ENCODE measurements at places on chromosomes 5 and 9.

GRCh38 chr5:164053123-164053522 lies 547.7 kb downstream of the MAT2B start:
- DNase-seq: no peak

DNA sequence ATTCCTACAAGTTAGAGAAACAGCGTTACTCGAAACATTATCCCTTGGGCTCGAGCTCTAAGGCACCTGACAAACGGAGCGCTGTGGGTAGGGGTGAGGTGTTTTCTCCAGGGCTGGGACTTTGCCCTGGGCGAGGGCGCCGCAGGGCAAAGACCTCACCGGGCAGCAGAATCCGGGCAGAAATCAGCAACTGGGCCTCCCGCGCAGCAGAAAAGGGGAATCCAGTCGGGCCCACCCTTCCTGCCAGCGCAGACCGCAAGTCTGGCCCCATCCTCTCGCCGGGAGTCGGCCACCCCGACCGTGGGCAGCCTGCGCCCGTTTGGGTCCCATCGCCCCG lies 430 bp upstream of the MSH3 start:
- no peak for DNase-seq

GRCh38 chr5:125227333-125228095 lies 481.1 kb upstream of the ZNF608 start:
- DNase-seq: no peak

- DNase-seq: no peak
These were observed 1008.9 kb downstream of the EFNA5 start for GRCh38 chr5:106661866-106662265.

GRCh38 chr5:57595523-57595991 lies 112.9 kb upstream of the ACTBL2 start:
- no peak for DNase-seq

DNA sequence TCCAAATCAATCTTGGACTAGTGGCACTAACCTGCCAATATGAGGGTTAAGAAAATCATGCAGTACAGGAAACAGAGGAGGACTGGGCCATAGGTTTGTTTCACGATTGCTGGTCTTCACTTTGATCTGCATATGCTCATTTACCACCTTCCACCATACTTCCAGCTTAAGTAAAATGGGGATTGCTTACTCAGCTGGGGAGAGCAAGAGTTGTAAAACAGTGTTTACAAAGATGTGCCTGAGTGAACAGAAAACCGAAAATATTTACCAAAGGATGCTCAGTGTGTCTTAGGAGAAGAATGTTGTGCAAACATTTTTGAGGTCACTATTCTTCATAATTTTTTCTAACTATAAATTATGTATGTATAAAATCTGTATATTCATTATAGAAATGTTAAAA lies 65.1 kb upstream of the DNAH5 start:
- no peak for DNase-seq

DNA sequence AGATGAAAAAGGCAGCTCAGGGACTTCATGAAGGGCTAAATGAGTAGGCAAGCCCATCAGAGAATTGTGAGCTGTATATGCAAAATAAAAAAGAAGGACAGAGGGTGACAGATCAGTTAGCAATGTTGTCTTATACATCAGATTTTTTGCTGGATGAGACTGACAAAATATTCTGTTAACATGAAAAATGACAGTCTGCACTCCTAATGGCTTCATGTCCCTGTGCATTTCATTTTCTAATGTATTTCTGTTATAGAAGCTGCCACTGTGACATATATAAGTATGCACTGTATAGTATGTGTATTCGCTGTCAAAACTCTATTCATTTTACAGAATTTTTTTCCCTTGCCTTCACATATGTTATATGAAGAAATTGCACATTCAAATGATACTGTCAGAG lies 559.5 kb downstream of the DMRTA1 start:
- no peak for DNase-seq

DNA sequence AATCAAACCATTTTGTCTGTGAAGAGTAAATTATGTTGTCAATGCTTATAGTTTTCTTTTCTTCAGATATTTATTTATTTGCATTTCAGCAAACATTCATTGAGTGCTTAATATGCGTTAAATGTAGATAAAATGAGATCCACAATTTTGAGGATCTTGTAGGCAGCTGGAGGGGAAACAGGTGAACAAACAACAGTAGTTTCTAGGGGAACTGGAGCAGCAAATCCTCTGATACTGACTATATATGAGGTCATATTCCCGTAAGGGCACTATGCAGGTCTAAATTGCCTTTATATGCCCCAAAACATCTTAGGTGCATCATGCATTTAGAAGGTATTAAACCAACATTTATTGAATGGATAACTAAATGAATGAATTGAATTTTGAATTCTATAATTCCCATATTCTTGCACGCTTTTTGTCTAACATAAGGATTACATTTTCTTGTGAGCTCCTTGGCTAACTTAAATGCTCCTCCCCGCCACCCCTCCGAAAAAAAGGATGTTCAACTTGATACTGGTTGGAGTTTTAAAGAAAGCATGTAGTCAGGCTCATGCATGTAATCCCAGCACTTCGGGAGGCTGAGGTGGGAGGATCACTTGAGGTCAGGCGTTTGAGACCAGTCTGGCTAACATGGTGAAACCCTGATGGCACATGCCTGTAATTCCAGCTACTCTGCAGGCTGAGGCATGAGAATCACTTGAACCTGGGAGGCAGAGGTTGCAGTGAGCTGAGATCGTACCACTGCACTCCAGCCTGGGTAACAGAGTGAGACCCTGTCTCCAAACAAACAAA lies 299.8 kb downstream of the TMEM38B start:
- DNase-seq: no peak

GRCh38 chr9:98580956-98581355 lies 127.8 kb downstream of the GABBR2 start:
- DNase-seq: no peak

DNA sequence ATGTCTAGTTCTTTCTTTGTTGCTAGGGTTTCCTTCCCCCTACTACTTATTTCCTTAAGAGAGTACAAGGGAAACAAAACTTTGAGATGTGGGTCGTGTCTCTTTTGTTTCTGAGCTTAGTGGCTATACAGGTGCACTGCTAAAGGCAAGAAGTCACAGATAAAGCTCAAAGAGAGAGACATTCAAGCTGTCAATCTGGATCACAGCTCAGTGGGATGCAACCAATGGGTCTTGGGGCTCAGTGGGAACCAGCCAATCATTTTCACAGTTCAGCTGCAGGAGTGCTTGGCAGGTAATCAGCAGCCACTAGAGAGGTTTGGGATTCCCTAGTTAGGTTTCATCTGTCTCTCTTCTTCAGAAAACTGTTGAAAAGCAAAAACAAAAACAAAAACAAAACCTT lies 135.4 kb upstream of the SGCD start:
- DNase-seq: no peak

DNA sequence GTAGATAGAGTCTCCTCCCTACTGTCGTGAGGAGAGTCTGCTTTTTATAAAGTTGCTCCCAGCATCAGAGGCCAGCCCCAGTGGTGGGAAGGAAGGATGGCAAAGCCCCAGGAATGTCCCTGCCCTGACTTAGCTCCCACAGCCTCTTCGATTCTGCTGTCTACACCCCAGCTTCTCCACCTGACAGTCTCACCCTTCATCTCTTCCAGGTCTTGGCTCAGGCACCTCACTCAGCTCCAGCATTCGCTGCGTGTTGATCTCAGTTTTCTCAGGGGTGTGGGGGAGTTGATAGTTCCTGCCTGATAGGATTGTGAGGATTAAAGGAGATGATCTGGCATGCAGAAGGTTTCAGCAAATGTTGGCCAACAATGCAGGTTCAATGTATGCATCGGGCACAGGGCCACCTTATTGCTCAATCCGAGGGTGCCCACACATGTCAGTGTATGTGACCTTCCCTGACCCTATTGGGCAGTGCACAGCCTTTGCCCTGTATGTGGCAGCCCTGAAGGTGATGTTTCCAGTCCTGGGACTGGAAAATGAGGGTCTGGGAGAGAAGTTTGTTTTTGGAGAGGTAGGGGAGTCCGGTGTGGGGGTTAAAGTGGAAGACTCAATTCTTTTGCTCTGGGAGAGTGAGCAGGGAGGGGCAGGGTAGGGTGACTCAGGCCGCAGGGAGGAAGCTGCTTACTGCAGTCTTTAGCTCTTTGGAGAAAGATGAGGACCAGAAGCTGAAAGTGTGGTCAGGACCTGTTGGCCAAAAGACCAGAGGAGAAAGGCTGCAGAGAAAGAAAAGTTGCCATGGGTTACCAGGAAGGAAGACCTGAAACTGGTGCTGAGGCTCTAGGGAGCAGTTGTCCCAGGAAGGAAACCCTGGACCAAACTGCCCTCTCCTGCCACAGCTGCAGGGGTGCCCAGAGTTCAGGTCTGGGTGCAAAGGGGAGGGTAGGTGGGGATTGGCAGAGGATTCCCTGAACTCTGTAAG lies 153.2 kb downstream of the MACROH2A1 start:
- no peak for DNase-seq

- no peak for DNase-seq
These were observed 149.0 kb downstream of the INSYN2B start for GRCh38 chr5:169831331-169831730.

- DNase-seq: no peak
These were observed 1.1 kb upstream of the OTULINL start for GRCh38 chr5:14580398-14581034.

DNA sequence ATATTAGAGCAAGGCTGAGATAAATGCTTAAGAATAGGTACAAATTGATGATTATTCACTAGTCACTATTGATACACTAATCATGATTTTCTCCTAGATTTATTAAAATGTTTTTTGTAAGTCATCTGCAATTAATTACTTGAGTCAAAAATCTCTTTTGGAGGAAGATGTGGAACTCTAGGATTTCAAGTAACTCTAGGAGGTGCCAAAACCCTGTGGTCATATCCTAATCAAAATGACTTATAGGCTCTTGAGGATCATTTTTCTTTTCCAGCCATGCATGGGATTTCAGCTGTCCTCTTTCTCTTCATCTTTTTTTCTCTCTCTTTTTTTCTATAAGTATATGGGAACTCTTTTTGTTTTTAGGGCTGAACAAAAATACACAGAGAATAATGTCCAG lies 141.8 kb upstream of the CD180 start:
- DNase-seq: no peak

Measured in CD4-positive, alpha-beta T cell treated with Interleukin-17A for 4 hours (primary cell).